Testis (tissue), 5 donors: ENCODE measurements at places on chromosomes 4 and X. TPM values are rescaled to one million over a fixed set of nuclear protein-coding genes. Genes with fewer than 3 reads are reported as not detected.

The NALF2 gene
- 2.3 TPM for polyA plus RNA-seq

The GPC3 gene
- polyA plus RNA-seq = 12.9 TPM

The GAGE12E gene
- 25.1 TPM for polyA plus RNA-seq

The C4orf50 gene
- 1.1 TPM for polyA plus RNA-seq

GRCh38 chr4:117699595-117699994, 334.7 kb upstream of the NDST3 start:
- H3K4me3 ChIP-seq = no peak overlapping the region
- no peak for DNase-seq
- H3K4me1 ChIP-seq = no peaks in the 10 kb centered on the region
- H3K36me3 ChIP-seq = no peaks in the 10 kb centered on the region

- no peak overlapping the region for H3K4me3 ChIP-seq
- H3K4me1 ChIP-seq = no peaks in the 10 kb centered on the region
- H3K27ac ChIP-seq = no peak overlapping the region
- DNase-seq = no peak
- H3K27me3 ChIP-seq = no peaks in the 10 kb centered on the region
- H3K36me3 ChIP-seq = no peaks in the 10 kb centered on the region
Measured at GRCh38 chrX:45196701-45197100, 4.0 kb downstream of the DIPK2B start.

DNA sequence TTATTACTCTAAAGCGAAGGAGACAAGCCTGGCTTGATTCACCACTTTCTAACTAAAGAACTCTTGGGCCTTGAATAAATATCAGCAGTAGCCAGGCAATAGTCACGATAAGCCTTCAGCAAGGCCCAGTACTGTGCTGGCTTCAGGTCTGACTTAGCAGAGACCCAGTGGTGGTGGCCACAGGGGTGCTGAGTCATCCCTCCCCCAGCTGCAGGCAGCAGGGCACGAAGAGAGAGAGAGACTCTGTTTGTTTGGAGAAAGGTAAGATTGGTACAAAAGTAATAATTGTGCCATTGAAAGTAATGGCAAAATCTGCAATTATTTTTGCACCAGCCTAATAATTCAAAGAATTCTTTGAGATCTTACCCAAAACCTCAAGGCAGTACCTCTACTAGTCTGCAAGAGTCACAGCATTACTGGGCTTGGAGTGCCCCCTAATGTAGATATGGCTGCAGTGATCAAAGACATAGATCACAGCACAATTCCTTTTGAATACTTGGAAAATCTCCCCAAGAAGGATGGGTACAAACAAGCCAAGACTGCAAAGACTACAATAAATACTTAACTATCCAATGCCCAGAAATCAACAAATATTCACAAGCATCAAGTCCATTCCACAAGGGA, 159.5 kb upstream of the USP38 start:
- no peaks in the 10 kb centered on the region for H3K36me3 ChIP-seq
- H3K27me3 ChIP-seq = no peaks in the 10 kb centered on the region
- no peak for DNase-seq

DNA sequence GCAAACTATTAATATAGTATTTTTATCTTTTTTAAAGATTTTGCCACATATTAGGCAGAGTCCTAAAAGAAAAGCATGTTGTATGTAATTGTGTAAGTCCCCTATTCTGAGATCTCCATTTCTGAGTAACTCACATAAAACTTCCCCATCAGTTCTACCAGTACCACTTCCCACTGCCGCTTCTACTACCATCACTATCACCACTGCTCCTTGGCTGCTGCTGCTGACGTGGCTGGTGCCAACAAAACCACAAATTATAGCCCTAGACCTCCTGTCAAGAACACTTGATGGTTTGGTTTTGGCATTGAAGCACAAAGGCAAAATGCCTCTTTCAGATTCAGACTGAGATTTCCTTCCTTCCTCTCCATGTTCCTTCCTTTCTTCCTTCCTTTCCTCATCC, 106.4 kb downstream of the MMRN1 start:
- DNase-seq = no peak
- H3K4me3 ChIP-seq = no peak overlapping the region
- H3K27me3 ChIP-seq = no peaks in the 10 kb centered on the region
- no peak overlapping the region for H3K27ac ChIP-seq
- H3K4me1 ChIP-seq = no peaks in the 10 kb centered on the region

GRCh38 chr4:129261584-129261983, 165.6 kb downstream of the C4orf33 start:
- H3K4me3 ChIP-seq = no peak overlapping the region
- no peak for DNase-seq
- no peaks in the 10 kb centered on the region for H3K27me3 ChIP-seq
- no peaks in the 10 kb centered on the region for H3K4me1 ChIP-seq

GRCh38 chr4:154399259-154399974, 92.2 kb downstream of the DCHS2 start:
- no peaks in the 10 kb centered on the region for H3K4me1 ChIP-seq
- no peak overlapping the region for H3K27ac ChIP-seq
- no peak for DNase-seq
- no peaks in the 10 kb centered on the region for H3K36me3 ChIP-seq
- H3K27me3 ChIP-seq = no peaks in the 10 kb centered on the region
